ENCODE measurements at places on chromosomes 12 and 14.
A peak's percentile ranks its signal among the peaks of the same experiment; 100 is the strongest.

- DNase-seq = no peak
These were observed 57.8 kb downstream of the GALNT16 start for GRCh38 chr14:69317780-69318179.

- no peak for DNase-seq
These were observed 324.4 kb upstream of the RTL1 start for GRCh38 chr14:101227611-101228594.

DNA sequence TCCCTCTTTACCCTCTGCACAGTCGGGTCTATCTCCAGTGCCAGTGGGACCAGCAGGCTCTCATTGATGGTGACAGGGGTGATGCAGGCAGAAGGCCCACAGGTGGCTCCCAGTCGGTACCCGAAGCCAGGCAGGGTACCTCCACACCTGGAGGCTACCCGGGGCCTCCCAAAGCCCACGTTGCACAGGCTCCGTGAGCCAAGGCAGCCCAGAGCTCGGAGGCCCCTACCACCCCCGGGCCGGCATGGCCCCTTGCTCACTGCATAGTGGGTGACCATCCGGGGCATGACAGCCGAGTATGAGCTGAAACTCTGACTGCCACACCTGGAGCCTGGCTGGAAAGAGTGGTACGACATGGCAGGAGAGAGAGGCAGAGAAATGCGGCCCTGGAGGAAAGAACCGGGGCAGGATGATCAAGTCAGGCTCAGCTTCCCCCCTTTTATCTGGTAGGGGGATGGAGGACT, at the start of gene KRT82:
TSS of gene KRT82 (minus strand) at position 414 of the 464 bp plus-strand sequence. CDS start at position 356, 58 bp downstream.
- no peak for DNase-seq

DNA sequence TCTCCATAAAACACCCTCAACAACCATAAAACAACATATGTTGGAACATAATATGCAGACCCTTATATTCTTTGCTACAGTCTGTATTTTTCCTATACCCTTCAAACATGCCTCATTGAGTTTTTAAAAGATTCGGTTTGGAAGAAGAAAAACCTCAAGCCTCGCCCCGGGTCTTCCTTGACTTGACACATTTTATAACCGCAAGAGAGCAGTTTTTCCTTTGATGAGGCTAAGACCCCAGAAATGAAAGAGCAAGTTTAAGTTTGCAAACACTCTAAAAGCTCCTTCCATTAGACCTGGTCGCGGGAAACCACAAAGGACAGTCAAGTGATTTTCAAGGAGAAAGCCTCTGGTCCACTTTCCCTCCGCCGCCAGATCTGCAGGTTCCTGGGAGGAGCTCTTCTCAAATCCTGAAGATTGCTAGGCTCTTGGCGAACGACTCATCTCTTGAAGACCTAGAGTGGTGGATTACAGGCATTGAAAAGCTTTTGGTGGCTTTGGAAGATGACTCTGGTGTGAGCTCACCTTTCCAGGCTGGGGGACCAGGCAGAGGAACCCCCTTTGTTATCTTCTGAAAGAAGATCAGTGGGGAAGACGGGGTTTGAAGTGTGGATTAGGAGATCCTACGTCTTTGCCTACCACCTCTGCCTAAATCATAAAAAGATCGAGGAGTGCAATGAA, at the start of gene ASCL4:
TSS of gene ASCL4 (plus strand) at position 356 of the 681 bp plus-strand sequence. CDS start 515 bp downstream, outside the sequence.
- DNase-seq = no peak

- DNase-seq = peak; percentile 71
These were observed 329.3 kb upstream of the OR4E1 start for GRCh38 chr14:22002860-22003284.

DNA sequence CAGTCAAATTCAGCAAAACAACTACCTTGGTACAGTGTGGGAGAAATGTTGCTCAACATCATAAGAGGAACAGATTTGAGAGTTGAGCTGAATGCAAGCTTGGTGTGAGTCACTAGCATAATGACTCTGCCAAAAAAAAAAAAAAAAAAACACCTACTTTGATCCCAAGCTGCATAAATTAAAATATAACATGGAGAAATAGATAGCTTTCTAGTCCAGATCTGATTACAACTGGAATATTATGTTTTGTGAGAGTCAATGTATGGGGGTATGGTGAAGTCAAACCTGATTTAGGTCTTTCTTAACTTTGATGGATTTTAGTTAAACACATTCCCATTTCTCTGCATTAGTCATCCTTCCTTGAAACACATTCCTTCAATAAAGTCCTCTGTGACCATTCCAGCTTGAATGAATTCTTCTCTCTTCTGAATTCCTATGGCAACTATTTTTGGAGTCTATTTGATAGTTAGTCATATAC, 188.1 kb downstream of the SLC5A8 start:
- no peak for DNase-seq

GRCh38 chr14:25274529-25274928, 224.6 kb upstream of the STXBP6 start:
- no peak for DNase-seq

GRCh38 chr14:39366460-39367386, 65.5 kb downstream of the FBXO33 start:
- DNase-seq = no peak

DNA sequence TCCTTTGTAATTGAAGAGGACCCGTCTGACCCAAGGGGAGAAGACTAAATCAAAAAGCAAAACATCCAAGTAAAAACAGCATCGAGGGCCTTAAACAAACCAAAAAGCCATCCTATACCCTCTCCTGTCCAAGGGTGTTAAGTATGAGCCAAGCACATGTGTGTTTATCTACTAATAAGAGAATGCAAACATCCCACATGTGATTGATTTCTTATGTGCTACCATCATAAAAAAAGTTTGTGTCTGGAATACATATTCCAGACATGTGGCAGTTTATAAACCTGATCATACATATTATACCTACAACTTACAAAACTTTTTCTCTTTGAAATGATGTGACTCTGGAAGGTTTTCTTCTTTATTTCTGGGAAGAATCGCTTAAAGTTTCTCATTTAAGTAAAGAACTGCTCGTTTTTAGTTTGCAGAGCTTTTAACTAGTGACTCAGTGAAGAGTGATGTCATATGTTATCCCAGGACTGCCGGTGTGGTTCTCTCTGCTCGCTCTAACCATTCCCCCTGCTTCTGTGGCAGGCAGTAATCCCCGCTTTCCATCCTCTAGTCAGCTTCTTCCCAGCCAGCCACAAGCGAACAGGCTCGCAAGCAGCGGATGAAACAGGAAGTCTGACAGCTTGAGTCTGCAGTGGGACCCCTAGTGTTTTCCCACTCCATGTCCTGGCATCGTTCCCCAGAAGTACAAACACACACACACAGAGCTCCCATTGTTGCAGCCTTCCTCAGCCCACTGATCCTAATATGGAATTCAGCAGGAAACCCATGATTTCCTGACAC, 431 bp upstream of the RHOJ start:
- DNase-seq = no peak

DNA sequence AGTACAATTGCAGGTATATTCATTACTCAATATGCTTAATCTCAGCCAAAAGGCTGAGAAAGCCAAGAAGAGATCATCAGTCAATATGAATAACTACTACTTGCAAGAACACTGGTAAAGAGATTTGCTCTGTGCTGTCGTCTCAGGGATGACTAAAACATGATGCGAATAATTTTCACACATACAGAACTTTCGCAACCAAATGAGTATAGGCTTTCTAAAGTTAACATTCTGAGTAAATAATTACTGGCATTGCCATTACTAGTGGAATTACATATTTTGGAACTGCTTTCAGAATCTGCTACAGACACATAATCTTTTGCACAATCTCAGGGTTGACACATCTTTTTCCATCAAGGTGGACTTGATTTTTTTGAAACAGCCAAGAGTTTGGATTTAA, 24.7 kb downstream of the NCKAP1L start:
- no peak for DNase-seq

DNA sequence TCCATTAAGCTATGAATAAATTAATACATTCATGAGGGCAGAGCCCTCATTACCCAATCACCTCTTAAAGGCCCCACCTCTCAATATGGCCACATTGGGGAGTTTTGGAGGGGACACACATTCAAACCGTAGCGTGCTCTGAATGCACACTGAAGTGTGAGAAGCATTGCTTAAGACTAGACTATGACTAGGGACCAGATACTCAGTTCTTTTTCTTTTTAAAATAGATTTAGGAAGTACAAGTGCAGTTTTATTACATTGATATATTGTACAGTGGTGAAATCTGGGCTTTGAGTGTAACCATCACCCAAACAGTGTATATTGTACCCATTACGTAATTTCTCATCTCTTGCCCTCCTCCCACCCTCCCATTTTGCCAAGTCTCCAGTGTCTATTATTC, 21.0 kb upstream of the JDP2 start:
- DNase-seq = no peak

- DNase-seq = peak; percentile 53
These were observed 572 bp downstream of the RAN start for GRCh38 chr12:130872179-130873096.

- DNase-seq = no peak
These were observed 181.4 kb upstream of the PARP11 start for GRCh38 chr12:4054630-4055029.

GRCh38 chr12:90173499-90174197, 465.0 kb upstream of the ATP2B1 start:
- no peak for DNase-seq

DNA sequence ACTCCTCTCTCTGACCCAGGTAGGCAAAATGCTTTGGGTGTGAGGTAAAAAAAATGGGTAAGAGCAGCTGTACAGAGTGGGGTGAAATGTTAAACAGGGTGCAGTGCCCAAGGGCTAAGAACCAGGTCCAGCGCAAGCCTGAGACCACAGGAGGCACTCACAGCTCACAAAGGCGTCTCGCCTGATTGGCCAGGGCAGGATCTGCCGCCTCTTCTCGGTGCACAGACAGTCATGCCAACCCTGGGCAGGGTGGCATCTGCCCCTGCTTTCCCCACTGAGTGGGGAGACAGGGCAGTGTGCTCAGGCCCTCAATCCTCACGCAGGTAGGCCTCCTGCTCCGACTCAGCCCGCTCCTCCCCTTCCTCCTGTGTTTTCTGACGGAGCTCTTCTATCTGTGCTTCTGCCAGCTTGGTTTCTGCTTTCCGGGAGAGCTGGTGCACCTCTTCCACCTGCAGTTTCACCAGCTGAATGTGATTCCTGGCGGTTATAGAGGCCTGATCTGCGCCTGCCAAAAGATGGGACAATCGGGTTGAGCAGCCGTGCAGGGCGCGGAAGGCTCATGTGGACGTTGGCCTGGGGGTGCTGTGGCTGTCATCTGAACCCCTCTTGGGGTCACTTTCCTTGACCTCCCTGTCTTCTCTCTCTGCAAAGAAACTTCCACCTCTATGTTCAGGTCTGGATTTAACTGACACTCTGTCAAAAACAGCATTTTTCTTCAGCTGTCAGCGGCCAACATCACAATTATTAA, 4.7 kb downstream of the B3GNT4 start:
- no peak for DNase-seq

- no peak for DNase-seq
These were observed 18.6 kb downstream of the TPCN1 start for GRCh38 chr12:113239811-113240331.

DNA sequence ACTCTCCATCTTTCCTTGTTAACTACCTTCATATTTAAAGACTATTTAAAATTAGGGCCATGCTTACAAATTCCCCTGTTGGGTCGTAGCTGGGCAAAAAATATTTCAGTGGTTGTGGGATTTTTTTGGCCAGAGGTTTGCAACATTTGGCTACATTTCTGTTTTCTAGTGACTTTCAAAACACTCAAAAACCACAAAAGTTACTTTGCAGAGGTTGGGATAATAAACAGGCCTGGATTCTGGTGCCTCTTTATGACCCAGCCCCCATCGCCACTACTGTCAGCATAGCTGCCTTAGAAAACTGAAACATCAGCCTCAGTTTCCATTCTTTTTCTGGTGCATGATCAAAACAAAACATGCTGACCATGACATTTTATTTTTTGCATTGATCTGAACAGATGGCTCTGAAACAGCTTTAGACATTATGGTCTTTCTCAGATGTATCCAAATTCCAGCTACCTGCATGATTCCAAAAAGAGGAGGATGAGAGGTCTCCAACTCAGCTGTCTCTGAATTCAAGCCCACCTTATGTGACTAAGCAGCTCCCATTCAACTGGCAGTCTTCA, 5.2 kb downstream of the DPF3 start:
- DNase-seq = no peak

DNA sequence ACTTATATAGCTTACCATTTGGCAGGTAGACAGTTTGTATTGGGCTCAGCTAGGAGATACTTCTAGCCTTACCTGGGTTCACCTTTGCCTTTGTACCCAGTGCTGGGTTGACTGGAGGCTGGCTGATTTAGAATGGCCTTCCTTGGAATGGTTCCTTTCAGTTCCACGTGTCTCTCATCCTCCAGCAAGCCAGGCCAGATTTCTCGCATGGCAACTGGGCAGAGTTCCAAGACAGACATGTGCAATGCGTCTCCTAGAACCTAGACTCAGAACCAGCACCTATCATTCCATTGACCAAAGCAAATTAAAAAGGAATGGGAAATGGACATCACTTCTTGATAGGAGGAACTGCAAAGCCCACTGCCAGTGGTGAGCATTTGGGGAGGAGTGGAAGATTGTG, 79.1 kb upstream of the BDKRB2 start:
- DNase-seq = no peak

GRCh38 chr14:58299401-58300330, 1.3 kb downstream of the ARID4A start:
- peak; percentile 14 for DNase-seq

DNA sequence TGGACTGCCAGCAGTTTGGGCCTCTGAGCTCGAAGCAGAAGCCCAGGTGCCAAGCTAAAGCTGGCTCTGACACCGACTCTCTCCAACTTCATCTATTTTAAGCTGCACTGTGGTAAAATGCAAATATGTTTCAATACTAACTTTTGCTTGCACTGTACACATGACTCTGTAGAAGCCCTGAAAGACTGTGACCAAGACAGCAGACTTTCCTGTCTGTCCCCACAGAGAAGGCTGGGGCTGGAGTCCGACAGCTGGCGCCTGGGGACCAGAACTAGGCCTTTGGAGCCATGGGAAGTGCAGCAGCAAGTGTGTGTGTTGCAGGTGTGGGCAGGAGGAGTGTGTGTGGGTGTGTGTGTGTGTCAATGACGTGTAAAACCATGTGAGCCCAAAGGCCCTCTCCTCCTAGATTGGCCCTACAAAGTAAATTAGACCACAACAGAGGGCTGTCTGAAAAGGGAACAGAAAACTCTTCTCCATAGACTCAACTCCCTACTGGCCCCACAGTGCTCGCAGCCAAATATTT, 16.4 kb upstream of the RAB35 start:
- DNase-seq = no peak

- DNase-seq = no peak
These were observed 28.2 kb upstream of the SNAPC1 start for GRCh38 chr14:61733972-61734371.
